ENCODE measurements at places on chromosomes 6 and 20.

GRCh38 chr6:150652848-150653613 is 53.3 kb downstream of the PLEKHG1 start:
- DNase-seq: no peak

- DNase-seq: no peak
These were observed 77.2 kb downstream of the KIF13A start for GRCh38 chr6:17910189-17910588.

- DNase-seq: no peak
These were observed 931.5 kb upstream of the EPHA7 start for GRCh38 chr6:94350833-94351232.

- DNase-seq: no peak
These were observed 9.0 kb downstream of the COL21A1 start for GRCh38 chr6:56238352-56238751.

- DNase-seq: no peak
These were observed 13.8 kb upstream of the RBM38 start for GRCh38 chr20:57377350-57377749.

GRCh38 chr20:35697696-35698297 is 1.4 kb downstream of the NFS1 start:
- no peak for DNase-seq

GRCh38 chr6:12048609-12049008 is 36.5 kb downstream of the HIVEP1 start:
- no peak for DNase-seq

DNA sequence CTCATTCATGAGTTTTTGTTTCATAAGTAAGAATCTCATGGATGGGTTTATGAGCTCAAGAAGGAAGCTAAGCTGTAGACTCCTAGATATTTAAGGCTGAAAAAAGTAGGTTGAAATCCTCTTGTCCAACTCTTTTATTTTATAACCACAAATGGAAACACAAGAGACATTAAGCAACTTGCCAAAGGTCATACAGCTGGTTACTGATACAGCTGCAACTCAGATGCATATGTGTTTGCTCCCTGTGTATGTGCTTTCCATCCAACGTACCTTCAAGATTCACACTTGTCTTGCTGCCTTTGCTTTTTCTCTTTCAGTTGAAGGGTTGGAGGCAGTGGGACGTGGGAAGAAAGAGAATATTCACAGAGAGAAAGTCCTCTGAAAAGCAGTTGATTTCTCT is 153.5 kb upstream of the STMND1 start:
- DNase-seq: no peak

- DNase-seq: no peak
These were observed 377.1 kb downstream of the ADGRB3 start for GRCh38 chr6:69012211-69012610.

- DNase-seq: peak; percentile 35
These were observed 36.4 kb downstream of the HLA-DPB1 start for GRCh38 chr6:33112148-33112547.

GRCh38 chr6:9581155-9581554 is 833.7 kb downstream of the TFAP2A start:
- DNase-seq: no peak

- DNase-seq: no peak
These were observed 87.8 kb upstream of the EPB41L1 start for GRCh38 chr20:36066777-36067176.

- DNase-seq: no peak
These were observed 1.3 kb upstream of the NNAT start for GRCh38 chr20:37519508-37520418.

GRCh38 chr6:14399635-14400034 is 282.1 kb downstream of the CD83 start:
- no peak for DNase-seq

Data from head of caudate nucleus (tissue), 42 donors.